ENCODE measurements at places on chromosomes 6 and 20.

DNA sequence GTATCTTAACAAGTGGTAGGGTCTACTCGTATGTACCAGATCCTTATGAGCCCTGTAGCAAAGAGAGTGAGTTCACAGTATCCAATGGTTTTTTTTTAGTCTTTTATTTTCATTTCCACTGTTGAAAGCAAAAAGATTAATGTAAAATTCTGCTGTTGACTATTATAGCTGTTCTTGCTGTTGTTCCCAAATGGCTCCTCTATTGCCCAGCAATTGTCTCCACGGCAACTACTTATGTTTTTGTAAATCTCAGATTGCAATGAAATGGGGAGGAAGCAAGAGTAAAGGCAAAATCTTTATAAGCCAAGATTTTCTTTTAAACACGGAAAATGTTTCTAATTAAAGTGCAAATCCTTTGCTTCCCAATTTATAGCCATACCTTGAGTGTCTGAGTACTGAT, 406.1 kb downstream of the EPM2A start:
- H3K4me3 ChIP-seq = no peak overlapping the region
- H3K36me3 ChIP-seq = no peaks in the 10 kb centered on the region
- no peaks in the 10 kb centered on the region for H3K4me1 ChIP-seq

DNA sequence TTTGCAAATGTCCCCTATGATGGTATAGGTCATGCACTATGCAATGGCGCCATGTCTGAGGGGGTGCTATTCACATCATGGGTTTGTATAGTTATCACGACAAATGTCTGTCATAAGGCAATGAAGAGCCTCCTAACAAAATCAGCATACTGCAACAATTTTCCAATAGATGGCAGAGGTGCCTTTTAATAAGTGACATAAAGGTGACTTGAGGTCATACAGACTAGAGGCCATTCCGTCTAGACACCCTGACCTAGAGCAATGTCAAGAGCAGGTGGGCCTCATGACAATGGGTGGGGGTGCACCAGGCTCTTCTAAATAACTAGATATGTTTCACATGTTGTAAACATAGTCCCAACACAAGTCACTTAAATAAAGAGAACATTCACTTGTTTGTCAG, 107.7 kb downstream of the KIF6 start:
- H3K4me3 ChIP-seq = no peak overlapping the region
- no peaks in the 10 kb centered on the region for H3K36me3 ChIP-seq
- no peaks in the 10 kb centered on the region for H3K4me1 ChIP-seq
- peaks cover 6% of the 10 kb centered on the region for H3K27me3 ChIP-seq
- no peak for DNase-seq

GRCh38 chr20:24027229-24027628, 38.6 kb upstream of the GGTLC1 start:
- H3K4me1 ChIP-seq = no peaks in the 10 kb centered on the region
- H3K27me3 ChIP-seq = no peaks in the 10 kb centered on the region
- no peak overlapping the region for H3K27ac ChIP-seq
- no peak for DNase-seq
- no peaks in the 10 kb centered on the region for H3K36me3 ChIP-seq

- no peak overlapping the region for H3K4me3 ChIP-seq
- H3K36me3 ChIP-seq = peaks cover 1% of the 10 kb centered on the region
- H3K27ac ChIP-seq = no peak overlapping the region
- no peaks in the 10 kb centered on the region for H3K27me3 ChIP-seq
- H3K4me1 ChIP-seq = 0 out of 2 replicates have a peak, but pooled peaks cover 2% of the 10 kb centered on the region
These were observed 37.6 kb downstream of the NDUFAF5 start for GRCh38 chr20:13822459-13822858.

- H3K36me3 ChIP-seq = no peaks in the 10 kb centered on the region
- peaks cover 6% of the 10 kb centered on the region for H3K4me1 ChIP-seq
- no peak overlapping the region for H3K27ac ChIP-seq
- H3K4me3 ChIP-seq = no peak overlapping the region
- no peak for DNase-seq
These were observed 16.5 kb upstream of the WFDC2 start for GRCh38 chr20:45452772-45453691.

- DNase-seq = no peak
- H3K36me3 ChIP-seq = no peaks in the 10 kb centered on the region
- H3K27me3 ChIP-seq = no peaks in the 10 kb centered on the region
- no peak overlapping the region for H3K4me3 ChIP-seq
These were observed 6.8 kb upstream of the HMGA1 start for GRCh38 chr6:34229877-34230276.

All from PC-9 (cell line).